ENCODE measurements at places on chromosomes 7 and 10.

GRCh38 chr10:70544431-70545340 lies 57.9 kb downstream of the PRF1 start:
- DNase-seq = no peak

DNA sequence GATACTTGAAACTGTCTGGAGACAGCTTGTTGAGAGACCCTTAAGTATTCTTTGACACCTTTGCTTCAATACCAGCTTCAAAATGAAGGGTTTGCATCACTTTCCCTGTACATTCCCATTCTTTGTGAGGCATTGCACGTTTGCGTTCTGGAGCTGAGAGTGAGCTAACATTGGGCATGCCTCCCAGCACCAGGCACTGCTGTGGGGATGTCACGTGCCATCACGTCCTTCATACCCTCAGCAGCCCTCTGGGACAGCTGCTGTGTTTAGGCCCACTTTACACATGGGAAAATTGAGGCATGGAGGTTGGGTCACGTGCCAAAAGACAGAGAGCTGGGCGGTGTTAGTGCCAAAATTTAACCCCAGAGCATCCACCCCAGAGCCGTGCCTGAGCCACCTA lies 66.2 kb upstream of the INSYN2A start:
- DNase-seq = no peak

DNA sequence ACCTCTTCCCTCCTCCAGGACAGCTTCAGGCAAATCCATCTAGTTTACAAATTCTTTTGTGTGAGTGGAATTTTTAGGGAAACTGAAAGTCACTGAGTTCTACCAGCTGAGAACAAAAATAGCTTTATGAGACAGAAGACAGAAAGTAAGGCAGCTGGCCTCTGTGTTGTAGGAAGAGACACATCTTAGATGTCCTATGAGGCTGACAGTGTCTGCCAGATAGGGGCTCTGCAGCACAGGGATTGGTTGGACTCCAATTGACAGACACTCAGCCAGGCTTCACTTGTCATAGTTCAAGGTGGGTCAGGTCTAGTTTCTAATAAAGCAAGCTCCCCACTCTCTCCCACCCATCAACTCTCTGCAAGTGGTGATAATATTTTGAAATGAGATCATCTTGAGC lies 574.9 kb downstream of the CCSER2 start:
- DNase-seq = no peak

- no peak for DNase-seq
Observed at GRCh38 chr10:31912898-31913850, 15.5 kb downstream of the ARHGAP12 start.

GRCh38 chr7:40887099-40887498 lies 752.3 kb downstream of the SUGCT start:
- DNase-seq = no peak

DNA sequence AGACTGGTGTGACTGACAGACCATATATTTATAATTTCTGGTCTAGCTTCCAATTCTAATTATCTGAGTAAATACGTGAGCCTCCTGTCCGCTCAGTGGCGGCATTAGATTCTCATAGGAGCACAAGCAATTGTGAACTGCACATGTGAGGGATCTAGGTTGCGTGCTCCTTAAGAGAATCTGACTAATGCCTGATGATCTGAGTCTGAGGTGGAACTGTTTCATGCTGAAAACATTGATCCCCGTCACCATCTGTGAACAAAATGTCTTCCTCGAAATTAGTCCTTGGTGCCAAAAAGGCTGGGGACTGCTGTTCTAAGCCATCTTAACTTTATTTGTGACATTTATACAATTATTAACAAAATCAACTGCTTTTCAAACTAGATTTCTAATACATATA lies 164.7 kb upstream of the MEOX2 start:
- no peak for DNase-seq
